Bone marrow (tissue), 2 donors: ENCODE measurements at places on chromosomes 1 and 21.

- no peak for DNase-seq
These were observed 199.3 kb downstream of the TOMM20 start for GRCh38 chr1:234929369-234929768.

- DNase-seq = no peak
These were observed 12.4 kb downstream of the KLHDC8A start for GRCh38 chr1:205344066-205344928.

GRCh38 chr1:214050513-214051401 is 63.0 kb downstream of the PROX1 start:
- no peak for DNase-seq

DNA sequence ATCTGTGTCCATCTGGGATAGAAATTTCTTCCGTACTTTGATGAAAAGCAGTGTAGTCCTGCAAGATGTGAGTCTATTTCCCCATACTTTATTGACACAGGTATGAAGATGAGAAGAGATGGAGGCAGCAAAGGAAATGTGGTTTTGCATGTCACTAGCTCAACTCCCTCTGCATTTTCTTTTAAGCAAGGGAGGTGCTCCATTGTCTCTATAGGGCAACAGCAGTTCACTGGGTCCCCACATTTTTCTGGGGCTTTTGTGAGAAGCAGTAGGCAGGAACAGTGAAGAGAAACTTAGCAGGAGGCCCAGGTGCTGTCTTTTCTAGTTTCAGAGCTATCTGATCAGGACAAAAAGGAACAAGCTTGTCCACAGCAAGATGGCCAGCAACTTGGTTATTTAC is 37.1 kb downstream of the C21orf91 start:
- DNase-seq = no peak

DNA sequence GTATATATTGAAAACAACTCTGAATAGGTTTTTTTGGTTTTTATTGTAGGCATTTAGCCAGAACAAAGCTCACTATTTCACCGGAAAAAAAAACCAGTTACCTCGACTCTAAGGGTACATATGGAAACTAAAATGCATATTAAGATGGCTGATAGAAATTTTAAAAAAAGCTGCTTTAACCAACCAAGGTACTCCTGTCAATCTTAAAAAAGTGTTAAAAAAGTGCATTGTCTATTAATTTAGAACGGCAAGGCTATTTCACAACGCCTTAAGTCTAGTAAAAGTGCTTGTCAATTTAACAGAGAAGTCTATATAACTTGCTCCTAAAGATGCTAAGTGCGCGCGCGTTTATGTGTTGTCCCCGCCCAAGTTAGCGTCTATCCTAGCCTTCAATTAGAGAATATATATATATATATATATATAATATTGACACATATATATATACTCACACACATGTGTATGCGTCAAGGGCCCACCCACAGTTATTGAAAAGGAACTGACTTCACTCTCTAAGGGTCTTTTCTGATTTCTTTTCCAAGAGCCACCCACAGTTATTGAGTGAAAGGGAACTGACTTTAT is 934 bp downstream of the ASPM start:
- no peak for DNase-seq

GRCh38 chr1:16521288-16521583 is 7.2 kb upstream of the RNU1-1 start:
- DNase-seq = no peak

DNA sequence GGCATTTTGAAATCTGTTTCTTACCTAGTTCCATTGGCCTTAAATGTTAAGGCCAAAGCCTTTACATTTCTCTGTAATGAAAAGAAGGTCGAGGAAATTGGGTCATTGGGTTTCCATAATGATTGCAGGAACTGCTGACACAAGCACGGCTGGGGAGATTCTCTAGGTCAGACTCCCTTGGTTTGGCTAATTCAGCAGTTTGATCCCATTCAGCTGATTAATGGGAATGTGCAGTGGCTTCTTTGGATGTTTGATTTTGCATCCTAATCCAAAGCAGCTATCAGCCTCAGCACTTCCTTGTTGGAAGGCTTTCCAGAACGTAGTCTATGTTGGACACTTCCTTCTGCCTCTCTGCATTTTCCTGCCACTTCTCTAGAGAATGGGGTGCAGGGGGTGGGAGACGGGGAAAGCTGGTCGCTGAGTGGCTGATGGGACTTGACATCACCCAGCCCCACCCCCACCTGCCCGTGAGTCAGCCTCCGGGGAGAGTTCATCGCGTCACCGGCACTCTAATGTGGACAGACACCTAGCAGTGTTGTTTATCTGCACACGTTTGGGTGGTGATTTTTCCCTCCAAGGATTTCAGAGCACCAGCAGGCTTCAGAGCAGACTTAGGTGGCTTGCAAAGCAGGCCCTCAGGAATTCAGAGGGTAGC is 5.4 kb downstream of the PSEN2 start:
- no peak for DNase-seq

DNA sequence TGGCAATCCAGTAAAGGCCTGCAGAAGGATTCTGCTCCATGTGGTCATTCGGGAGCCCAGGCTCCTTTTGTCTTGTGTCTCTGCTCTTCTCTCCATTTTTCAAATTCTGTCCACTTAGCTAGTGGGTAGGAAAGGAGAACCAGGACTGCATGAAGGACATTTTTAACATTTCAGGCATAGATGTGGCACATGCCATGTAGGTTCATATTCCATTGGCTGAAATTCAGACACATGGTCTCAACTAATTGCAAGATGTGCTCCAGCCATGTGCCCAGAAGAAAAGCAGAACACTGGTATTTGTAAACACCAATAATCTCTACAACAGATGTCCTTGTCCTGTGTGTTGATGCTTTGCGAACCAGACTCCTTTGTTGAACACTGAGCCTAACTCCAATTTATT is 85.2 kb upstream of the WLS start:
- no peak for DNase-seq

GRCh38 chr1:176096015-176096414 is 111.1 kb downstream of the COP1 start:
- no peak for DNase-seq

GRCh38 chr1:228064296-228064695 is 18.2 kb upstream of the ARF1 start:
- no peak for DNase-seq

GRCh38 chr1:112057736-112058135 is 68.3 kb upstream of the KCND3 start:
- no peak for DNase-seq

GRCh38 chr1:147236959-147237791 is 5.3 kb upstream of the CHD1L start:
- no peak for DNase-seq
